ENCODE measurements at places on chromosomes 5 and 9.

DNA sequence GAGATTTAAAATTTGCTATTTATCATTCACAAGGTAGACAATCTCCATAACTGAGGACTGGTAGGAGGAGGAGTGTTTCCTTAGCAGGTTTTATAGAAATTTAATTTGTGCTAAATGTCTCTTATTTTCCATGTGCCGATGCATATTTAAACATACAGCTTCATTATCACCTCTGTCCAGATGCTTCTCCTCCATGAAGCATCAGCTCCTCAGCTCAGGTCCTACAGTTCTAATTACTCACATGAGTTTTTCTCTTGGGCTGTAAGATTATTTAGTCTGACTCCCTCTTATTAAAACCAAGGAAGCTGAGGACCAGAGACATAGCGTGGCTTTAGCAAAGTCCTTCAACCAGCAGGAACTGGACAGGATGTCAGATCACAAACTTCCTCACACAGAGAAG lies 300.2 kb upstream of the PANK3 start:
- DNase-seq = no peak

DNA sequence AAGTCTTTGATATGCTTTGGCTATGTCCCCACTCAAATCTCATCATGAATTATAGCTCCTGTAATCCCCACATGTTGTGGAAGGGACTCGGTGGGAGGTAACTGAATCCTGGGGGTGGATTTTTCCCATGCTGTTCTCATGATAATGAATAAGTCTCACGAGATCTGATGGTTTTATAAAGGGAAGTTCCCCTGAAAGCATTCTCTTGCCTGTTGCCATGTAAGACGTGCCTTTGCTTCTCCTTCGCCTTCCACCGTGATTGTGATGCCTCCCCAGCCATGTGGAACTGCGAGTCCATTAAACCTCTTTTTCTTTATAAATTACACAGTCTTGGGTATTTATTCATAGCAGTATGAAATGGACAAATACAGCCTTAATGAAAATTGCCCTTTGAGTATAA lies 44.7 kb upstream of the ICE1 start:
- no peak for DNase-seq

DNA sequence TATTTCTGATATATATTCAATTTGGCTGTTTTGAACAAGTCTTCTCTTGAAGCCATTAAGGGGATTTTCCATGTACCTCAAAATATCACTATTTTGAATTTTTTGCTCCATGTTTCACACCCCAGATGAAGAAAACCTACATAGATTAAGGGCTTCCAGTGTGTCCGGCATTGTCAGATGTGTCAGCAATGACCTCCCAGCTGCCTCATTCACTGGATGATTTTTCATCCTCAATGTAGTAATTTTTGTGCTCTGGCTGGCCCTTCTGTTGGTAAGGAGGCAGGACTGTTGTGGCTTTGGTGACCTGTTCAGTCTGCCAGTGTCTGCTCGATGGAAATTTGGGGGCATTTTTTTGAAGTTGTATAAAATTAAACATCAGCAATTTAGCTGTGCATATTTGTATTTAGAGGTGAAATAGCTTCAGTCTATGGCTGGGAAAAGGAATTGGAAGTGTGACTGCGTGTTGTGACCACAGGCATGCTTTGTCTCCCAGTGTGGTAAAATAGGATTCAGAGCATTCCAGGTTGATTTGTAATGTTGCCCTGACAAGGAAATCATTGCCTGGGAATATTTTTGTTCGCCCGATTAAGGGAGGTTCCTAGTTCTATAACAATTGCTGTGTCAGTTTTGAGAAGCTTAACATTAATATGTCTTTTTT lies 312.4 kb downstream of the ARHGEF28 start:
- no peak for DNase-seq

DNA sequence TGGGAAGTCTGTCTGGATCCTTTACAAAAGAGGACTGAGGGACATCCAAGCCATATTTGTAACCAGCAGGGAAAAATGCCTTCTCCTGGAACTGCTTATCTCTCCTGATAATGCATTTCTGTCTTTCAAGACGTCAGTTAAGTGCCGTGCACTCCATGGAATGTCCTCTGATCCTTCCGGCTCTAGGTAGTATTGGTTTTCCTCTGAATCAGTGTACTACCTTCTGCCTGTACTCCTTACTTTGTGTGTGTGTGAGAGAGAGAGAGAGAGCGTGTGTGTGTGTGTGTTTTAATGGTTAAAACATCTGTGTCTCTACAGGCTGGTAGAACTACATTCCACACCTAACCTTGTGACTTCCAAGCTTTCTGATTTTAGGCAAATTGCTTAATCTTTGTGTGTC lies 89.9 kb downstream of the PIP5K1B start:
- no peak for DNase-seq

DNA sequence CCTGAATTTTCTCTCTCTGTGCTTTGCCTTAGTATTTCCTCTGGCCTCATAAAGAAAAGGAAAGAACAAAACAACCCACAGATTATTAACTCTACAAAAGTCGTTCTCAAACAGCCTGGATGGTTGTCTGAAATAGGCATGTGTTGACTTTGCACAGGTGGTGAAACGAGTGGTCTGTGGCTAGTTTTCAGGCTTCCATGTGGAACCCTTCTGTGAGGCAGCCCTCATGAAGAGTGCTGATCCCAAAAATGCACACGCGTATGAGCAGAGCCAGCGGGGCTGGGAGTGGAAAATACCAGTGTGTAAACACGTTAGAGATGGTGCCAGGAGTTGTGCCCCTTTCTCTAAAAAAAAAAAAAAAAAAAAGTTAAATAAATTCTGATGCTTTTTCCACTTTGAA lies 4.9 kb upstream of the PSAT1 start:
- DNase-seq = no peak

DNA sequence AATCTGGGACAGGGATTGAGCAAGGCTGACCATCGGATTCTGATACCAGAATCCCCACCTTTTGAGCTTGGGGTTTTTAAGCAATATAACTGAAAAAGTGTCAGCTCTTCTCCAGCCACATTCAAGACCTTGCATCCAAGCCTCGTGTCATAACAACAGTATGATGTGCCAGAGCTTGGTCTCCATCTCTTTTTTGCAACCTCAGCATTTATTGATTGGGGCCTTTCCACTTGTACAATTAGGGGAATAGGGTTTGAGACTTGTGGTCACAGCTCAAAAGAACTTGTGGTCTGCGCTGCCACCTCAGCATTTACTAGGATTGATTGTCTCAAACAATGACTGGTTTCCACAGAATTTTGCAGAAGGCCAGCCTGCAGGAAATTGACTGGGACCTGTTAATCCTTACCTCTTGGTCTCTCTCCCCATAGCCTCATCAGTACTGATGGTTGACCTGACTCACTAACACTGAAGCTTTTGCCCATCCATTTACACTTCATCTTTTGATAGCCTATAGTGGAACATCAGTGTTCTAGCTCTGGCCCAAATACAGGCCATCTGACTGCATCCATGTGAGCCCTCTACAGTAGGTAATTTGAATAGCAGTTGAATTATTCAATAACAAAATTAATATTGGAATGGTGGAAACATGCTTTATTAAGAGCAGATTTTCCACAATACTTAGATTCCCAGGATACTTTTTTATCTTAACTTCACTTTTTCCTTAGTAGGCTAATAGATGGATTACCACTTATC lies 381.6 kb upstream of the PRR16 start:
- no peak for DNase-seq

GRCh38 chr5:174690271-174690670 lies 34.1 kb upstream of the MSX2 start:
- no peak for DNase-seq

DNA sequence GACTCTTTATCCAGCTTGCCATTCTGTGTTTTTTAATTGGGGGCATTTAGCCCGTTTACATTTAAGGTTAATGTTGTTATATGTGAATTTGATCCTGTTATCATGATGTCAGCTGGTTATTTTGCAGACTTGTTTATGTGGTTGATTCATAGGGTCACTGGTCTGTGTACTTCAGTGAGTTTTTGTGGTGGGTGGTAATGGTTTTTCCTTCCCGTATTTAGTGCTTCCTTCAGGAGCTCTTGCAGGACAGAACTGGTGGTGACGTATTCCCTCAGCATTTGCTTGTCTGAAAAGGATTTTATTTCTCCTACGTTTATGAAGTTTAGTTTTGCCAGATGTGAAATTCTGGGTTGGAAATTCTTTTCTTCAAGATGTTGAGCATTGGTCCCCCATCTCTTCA lies 381.1 kb downstream of the MAN2A1 start:
- no peak for DNase-seq

GRCh38 chr5:158414333-158414762 lies 555.4 kb upstream of the CLINT1 start:
- DNase-seq = no peak

- DNase-seq = no peak
Measured at GRCh38 chr5:107092695-107093094, 578.0 kb downstream of the EFNA5 start.

DNA sequence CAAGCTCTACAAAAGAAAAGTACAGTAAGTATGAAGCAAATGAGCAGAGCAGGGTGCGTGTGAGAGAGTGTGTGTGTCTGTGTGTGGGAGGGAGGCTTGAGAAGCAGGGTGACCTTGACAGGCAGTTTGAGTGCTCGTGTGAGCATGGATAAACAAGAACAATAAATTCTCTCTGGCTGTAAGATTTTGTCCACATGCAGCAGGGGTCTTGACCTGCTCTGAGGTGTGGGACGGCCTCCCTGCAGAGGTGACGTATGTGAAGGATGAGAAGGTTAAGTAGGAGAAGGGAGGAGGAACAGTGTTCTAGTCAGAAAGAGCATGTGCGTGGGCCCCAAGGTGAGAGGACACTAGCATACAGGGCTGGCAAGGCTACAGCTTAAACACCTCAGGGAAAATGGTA lies 49.0 kb downstream of the SPTLC1 start:
- no peak for DNase-seq

DNA sequence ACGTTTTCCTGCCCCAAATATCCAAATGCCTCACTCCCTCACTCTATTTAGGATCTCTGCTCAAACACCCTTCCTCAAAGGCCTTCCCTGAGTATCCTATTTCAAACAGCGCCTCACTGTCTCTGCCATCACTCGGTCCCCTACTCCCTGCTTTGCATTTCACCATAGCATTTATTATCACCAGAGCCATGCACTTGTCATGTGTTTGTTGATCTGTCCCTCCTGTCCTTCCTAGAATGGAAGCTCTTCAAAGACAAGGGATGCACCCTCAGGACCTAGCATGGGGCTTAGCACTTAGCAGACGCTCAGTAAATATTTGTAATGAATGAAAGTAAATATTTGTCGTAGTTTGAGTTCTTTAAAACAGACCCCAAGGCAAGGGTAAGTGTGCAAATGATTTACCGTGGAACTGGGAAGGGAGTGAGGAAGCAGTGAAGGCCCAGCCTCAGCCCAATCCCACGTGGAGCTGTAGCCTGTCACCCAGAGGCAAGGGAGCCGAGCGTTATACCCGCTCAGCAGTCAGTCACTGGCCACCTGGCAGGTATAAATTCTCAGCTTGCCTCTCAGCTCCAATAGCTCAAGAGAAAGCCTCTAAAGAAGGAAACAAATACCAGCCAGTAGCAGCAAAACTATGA lies 97.7 kb upstream of the KIF2A start:
- no peak for DNase-seq

GRCh38 chr5:106288979-106289378 lies 1381.8 kb downstream of the EFNA5 start:
- no peak for DNase-seq

DNA sequence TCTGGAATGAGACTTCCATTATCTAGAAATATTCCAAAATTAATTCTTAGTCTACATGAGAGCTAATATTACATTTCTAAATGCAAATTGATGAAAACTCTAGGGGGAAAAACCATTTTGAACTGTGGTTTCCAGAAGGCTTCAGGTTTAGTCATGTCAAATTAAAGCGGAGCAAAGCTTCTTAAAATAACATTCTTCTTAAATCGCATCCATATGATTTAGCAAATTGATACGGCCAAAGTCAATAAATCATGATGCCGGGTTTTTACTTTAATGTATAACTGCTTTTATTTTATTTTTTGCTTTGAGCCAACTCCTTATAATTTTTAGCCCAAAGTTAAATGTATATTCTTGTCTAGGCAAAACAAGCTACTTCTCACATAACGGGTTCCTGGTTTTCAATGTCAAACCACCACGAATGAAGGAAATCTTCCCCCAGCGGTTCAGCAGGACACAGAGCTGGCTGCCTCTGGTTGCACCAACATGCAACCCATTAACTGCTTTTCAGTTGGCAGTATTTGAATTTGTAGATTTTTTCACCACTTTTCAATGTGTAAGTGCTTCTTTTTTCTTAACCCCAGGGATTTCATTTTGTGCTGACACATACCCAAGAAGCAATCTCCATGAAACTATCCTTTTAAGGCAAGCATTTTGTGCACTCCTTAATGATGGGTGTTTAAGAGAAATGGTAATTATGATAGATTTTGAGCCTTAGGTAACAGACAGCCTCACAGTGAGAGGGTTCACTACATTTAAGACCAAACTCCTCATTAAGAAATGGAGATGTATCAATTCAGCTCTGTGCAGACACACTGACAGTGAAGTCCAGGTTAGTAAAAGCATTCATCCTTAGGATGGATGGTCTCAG lies 35.5 kb downstream of the EFNA5 start:
- no peak for DNase-seq

GRCh38 chr9:137313956-137314560 lies 12.0 kb upstream of the NRARP start:
- no peak for DNase-seq

DNA sequence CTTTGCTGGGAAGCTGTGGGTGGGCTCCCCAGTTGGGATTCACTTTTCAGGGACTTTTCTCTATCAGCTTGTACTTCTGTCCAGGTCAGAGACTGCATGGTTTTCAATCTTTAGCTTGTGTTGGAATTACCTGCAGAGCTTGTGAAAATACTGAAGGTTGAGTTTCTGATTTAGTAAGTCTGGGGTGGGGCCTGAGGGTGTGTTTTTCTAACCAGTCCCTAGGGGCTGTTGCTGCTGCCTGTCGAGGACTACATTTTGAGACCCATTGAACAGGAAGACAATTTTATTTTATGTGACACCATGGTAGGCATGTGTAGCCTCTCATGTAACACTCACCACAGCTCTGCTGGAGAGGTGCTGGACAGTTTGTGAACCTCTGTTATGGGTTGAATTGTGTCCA lies 14.7 kb upstream of the MLANA start:
- DNase-seq = no peak
